ENCODE measurements at places on chromosomes 3 and 15.

- DNase-seq, result no peak
Measured at GRCh38 chr15:81029414-81030300, 28.9 kb downstream of the TLNRD1 start.

- no peak for DNase-seq
Measured at GRCh38 chr3:151084893-151085226, 604 bp upstream of the MED12L start.

DNA sequence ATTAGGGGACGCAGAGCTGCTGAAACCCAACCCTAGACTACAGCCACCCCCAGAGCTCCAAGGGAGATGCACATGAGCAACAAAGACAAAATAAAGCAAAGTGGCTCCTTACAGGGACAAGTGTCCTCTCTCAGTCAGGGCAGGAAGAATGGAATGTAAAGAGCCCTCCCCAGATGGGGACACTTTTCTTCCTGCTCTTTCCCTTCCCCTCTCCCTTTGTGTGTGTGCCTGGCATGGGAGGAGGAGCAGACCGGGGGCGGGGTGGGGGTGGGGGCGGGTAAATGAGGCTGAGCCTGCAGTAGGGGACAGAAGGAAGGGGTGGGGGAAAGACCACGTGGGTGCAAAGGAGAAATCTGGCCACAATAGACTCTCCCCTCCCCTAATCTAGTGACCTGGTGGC, 37.4 kb downstream of the ACAA1 start:
- no peak for DNase-seq

GRCh38 chr3:71672340-71672739, 52.9 kb downstream of the EIF4E3 start:
- no peak for DNase-seq

GRCh38 chr3:188352196-188352927, 198.4 kb downstream of the LPP start:
- no peak for DNase-seq

DNA sequence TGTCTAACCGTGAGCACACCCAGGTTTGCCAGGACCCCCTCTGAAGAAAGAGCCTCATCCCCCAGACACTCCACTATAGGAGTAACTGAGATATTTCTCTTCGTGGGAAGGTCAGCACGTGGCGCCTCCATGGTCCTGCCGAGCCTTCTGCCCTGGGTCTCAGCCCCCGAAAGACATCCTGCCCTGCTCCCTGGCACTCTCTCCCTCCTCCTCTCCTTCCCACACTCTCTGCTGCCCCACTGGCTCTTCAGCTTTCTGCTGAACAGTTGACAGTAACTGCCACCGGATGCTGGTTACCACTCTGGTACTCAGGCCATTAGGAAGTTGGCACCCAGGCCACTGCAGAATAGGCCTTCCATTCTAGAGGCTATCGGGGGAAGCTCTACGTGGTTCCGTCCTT, 185.2 kb downstream of the UACA start:
- DNase-seq, result no peak

DNA sequence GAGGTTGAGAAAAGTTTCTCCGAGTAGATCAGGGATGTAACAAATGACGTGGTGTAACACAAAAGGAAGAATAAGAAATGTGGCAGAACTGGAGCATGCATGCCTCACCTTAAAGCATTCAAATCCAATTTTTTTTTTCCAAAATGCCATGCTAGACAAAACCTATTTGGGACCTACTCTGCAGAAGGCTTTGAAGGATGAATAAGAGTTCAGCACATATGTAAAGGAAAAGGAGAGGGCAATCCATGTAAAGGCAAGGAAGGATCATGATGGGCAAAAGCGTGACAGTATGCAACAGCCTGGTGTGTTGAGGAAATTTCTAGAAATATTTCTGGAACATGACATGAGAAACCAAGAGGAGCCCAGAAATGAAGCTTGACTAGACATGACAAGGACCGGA, 116.4 kb downstream of the OXNAD1 start:
- DNase-seq, result no peak

- DNase-seq, result no peak
Measured at GRCh38 chr3:129824926-129825541, 68.5 kb downstream of the TMCC1 start.

DNA sequence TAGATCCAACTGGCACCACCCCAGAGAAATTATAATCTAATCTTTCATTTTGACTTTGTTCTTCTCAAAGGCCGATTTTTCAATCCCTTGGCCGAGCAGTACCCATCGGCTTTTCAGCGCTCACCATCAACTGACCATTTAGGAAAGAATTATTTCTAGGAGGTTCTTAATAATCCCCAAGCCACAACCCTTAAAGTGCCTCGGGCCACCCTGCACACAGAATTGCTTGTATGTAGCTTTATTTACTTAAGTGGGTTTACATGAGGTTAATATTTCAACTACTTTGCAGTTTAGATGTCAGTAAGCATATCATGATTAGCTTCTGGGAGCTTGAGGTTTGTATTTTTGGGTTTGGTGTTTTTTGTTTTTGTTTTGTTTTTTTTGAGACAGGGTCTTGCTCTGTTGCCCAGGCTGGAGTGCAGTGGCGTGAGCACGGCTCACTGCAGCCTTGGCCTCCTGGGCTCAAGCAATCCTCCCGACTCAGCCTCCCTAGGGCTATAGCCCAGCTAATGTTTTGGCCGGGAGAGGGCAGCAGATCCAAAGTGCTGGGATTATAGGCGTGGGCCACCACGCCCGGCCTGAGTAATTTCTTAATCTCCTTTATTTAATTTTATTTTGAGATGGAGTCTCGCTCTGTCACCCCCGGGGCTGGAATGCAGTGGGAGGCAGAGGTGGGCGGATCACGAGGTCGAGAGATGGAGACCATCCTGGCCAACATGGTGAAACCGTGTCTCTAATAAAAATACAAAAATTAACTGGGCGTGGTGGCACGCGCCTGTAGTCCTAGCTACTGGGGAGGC, 801 bp upstream of the CDAN1 start:
- DNase-seq, result no peak

DNA sequence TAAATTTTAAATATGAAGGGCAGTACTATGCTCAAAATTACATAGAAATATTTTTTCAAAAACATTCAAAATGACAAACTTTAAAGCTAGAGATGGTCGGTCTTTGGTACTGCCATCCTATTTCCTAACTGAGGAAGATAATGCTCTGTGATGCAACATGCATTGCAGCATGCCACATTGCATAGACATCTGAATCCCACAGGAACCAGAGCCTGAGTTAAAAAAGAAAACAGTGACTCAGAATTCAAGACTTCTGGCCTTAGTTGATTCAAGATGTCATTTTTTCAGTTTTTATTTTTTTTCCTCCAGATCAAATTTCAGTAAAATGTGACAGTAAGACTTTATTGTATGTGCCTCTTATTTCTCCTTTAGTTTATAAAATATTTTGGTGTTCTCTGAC, 33.1 kb downstream of the TP63 start:
- no peak for DNase-seq
